ENCODE measurements at places on chromosomes 16 and 17.

DNA sequence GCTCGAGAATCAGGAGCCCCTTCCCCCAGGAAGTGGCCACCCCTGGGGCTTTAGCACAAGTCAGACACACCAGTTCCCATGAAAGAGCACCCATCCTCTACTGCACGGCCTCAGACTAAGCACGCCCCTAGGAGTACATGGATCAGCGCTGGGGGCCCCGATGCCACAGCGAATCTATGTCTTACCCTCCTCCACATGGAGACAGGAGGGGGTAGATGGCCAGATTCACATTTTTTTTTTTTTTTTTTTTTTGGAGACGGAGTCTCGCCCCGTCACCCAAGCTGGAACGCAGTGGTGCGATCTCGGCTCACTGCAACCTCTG is 3.2 kb upstream of the EXOSC6 start:
- no peak for DNase-seq

- no peak for DNase-seq
These were observed 1748.9 kb downstream of the TP53TG3F start for GRCh38 chr16:35208001-35208935.

GRCh38 chr17:72985882-72986720 is 106.4 kb downstream of the SLC39A11 start:
- DNase-seq, result peak; percentile 31

- peak; percentile 36 for DNase-seq
These were observed 29.0 kb upstream of the RNPS1 start for GRCh38 chr16:2296661-2297505.

GRCh38 chr16:21116148-21116693 is 34.4 kb downstream of the DNAH3 start:
- DNase-seq, result no peak

DNA sequence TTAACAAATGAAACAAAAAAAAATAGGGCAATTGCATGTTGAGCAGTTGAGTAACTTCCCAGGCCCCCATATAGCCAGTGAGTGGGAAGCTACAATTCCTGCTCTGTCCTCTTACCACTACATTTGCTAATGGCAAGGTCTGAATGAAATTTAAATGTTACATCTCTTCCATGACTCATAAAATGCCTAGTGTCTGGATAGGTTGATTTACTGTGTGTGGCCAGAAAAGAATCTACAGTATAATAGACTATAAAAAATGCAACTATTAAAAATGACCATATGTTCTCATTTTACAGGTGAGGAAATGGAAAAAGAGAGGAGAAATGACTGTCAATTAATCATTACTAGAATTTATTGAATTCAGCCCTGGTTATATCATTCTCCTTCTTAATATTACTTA is 1199.3 kb downstream of the CDH11 start:
- no peak for DNase-seq

DNA sequence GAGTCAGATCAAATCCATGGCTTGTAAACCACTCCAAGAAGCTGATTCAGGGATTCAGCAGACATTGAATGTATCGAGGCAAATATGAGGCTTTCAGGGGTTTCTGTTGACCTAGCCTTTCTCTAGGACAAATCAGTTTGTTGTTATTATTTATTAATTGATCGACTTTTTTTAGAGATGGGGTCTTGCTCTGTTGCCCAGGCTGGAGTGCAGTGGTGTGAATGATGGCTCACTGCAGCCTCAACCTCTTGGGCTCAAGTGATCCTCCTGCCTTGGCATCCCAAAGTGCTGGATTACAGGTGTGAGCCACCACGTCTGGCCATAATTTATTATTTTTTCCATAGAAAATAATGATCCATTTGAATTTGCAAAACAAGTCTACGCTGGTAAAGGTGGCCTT is 27.0 kb downstream of the LAT start:
- no peak for DNase-seq

GRCh38 chr16:49608779-49609178 is 235.2 kb downstream of the C16orf78 start:
- DNase-seq, result no peak

DNA sequence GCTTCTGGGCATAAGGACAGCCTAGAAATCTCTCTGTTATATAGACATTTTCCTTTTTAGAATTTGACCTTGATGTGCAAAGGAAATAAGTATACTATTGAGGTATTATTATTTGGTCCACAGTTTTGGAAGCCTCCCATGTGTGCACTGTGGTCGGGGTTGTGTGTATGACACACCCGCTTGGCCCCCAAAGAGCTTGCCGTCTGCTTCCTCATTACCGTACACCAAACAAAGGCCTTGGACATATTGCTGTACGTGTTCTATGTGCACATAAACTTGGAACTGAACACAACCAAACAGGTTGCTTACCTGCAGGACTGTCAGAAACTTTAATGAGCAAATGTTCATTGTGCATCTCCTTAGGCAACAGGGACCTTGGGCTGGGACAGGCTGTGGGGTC is 38.2 kb downstream of the METRNL start:
- DNase-seq, result no peak

DNA sequence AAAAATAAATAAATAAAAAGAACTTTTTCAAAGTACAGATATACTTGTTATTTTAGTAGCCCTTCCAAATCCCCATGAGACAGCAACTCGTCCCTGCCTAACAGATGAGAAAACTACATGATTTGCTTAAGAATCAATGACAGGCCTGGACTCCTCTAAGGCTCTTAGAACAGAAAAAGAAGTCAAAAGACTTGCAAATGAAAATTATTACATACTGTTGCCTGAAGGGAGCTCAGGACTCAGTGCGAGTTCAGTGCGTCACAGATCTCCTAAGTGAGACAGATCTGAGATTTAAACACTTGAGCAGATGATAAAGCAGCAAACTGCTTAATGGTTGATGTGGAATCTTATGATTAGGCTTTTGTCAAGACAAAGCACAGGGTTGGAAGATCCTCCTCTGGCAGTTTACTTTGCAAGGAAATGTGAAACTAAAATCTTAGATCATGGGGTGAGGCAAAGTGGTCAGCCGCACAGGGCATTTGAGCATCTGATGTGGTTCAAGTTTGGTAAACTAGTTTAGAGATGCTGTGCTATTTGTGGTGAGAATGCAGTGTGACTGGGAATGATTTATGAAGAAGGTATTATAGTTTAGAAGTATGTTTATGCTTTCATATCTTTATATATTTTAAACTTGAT is 138.1 kb downstream of the TRIM37 start:
- DNase-seq, result no peak

DNA sequence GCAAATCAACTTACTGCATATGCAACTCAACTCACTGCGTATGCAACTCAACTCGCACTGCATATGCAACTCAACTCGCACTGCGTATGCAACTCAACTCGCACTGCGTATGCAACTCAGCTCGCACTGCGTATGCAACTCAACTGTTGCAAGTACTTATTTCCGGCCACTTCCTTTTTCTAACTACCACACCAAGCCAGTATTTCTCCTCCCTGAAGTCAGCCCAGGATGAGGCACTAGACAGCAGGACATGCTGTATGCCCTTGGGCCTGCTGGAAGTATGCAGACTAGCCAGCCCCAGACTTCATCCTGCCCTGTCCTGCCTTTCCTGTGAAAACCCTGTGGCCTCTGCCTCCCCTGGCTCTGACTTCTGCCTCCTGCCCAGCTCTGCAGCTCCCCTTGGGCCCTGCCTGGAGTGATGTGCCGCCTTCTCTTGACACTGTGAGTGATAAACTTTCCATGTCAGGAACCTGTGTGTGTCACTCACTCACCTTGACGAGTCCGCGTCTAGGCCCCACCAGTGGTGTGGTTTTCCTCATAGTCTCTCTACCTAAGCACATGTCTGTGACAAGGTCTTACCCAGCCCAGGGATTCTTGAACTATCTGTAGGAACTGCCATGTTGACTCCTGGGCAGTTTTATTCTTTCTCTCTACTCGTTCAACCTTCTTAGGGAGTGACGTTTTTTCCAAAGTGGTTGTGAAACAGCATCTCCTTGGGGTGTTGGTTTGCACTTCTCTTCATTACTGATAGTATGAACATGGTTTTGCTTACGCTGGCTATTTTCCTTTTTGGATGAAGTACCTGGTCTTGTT is 16.4 kb downstream of the ZNF778 start:
- DNase-seq, result no peak

- no peak for DNase-seq
These were observed 2.8 kb downstream of the WDR81 start for GRCh38 chr17:1727258-1727789.

DNA sequence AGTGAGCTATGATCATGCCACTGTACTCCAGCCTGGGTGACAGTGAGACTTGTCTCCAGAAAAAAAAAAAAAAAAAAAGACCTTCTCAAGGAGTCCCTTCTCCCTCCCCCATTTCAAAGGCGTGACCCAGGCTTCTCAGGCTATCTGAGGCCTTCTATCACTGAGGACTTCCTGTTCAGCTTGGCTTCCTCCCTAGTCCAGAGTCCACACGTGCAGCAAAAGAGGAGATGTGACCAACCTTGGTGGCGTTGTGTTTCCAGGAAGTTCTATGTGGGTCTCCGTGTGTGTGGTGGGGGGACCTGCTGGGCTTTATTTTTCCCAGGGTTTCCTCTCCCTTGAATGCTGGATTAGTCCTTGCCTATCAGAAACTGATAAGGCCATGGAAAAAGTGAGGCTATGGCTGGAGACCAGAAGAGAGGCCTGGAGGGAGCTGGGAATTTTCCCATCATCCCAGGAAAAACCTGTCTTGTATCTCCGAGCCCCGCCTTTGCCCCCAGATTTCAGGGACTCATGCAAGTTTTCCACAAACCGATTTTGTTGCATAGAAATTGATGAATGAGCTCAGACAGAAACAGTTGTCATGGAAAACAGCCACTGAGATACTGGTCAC is 148.1 kb downstream of the SALL1 start:
- DNase-seq, result no peak

DNA sequence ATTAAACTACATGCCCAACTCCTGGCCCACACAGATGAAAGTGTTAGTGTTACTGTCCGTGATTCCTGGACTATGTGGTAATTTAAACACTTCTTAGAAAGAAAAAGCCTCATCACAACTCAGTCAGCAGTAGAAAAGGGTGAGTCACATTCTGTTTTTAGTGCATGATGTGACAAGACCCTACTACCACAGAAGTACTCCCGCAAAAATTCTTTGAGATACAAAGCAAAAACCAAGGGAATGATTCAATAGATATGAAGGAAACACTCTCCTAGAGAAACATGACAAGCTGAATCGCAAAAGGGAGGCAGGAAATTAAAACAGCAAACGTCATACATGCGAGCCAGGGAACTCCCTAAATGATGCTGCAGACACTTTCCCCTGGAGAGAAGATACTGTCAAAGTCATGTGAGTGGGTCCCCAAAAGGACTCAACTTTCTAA is 14.4 kb downstream of the SNN start:
- peak; percentile 24 for DNase-seq

DNA sequence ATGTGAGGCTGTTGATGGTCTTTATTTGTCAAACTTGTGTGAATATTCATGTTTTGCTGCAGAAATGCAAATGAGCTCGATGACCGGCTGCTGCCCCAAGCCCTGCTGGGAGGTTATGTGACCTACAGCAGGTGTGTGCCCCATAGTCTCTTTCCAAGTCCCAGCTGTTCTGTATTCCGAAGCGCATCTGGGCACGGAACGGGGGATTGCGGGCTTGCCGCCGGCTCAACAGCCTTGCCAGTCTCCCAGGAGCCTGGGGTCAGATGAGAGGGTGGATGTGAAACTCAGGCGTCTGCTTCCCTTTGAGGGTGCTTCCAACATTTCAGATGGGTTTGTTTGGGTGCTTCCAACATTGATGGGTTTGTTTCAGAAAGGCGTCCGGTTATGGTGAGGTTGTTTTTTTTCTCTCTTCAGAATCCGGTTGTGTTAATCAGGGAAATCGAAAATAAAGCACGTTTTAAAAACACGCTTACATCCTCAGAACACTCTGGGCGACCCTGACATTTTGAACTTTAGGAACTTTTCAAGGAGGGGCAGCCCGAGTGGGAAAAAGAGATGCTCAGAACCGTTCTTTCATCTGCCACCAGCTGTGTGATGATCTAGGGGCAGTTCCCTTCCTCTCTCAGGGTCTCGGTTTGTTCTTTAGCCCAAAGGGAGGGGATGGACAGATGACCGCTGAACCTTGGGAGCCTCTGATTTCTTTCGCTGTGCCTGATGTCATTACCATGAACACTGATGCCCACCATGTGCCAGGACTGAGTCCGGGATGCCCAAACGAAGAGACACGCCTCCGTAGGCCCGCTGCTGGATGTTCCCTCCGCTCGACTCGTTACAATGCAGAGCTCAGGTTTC is 47.8 kb upstream of the AMZ2 start:
- DNase-seq, result no peak

DNA sequence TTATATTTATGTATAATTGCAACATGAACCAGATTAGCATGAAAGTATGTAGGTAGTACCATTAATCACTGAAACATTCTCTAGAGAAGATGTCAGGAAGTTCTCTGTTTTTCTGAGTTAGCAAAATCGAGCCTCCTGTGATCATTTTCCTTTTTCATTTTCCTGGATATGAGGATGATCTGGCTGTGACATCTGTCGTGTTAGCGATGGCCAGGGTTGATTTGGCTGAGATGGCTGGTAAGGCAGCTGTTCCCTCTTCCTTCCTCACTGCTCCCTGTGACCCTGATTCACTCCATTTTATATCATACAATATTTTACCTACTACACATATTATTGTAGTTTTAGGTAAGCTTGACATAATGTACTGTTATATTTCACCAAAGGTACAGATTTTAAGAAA is 10.3 kb downstream of the CNTNAP4 start:
- DNase-seq, result no peak

- no peak for DNase-seq
These were observed 20.5 kb downstream of the KRT9 start for GRCh38 chr17:41551365-41551764.

DNA sequence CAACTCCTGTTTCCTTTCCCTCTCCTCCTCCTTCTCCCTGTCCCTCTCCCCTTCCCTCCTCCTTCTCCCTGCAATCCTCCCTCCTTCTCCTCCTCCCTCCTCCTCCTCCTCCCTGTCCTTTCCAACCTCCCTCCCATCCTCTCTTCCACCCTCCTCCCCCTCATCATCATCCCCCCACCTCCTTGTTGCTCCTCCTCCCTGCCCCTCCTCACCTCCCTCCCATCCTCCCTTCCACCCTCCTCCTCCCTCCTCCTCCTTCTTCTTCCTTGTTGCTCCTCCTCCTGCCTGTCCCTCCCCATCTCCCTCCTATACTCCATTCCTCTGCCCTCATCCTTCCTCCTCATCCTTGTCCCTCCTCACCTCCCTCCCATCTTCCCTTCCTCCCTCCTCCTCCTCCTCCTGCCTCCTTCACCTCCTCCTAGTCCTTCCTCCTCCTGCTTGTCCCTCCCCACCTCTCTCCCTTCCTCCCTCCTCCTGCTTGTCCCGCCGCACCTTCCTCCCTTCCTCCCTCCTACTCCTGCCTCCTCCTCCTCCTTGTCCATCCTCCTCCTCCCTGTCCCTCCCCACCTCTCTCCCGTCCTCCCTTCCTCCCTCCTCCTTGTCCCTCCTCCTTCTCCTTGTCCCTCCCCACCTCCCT is 222.5 kb downstream of the IRF8 start:
- no peak for DNase-seq

- DNase-seq, result no peak
These were observed 1.8 kb downstream of the GALK1 start for GRCh38 chr17:75763269-75763607.

DNA sequence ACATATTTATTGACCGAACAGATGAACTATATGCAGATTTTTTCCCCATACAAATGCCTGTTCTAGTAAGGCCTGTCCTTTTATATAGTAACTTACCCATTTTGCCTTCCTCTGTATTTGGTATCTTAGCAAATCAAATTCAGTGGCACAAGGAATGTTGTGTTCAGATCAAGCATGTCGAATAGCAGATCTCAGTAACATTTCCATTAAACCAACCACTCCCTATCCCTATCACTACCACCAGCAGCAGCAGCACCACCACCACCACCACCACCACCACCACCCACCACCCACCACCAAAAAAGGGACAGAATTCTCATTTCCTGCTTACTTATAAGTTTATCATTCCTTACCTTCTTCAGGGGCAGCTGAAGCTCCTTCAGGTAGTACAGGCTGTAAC is 94.7 kb downstream of the TRIM37 start:
- no peak for DNase-seq

Measured in HS-27A (cell line).